ENCODE measurements at places on chromosomes 12 and 14.
A peak's percentile ranks its signal among the peaks of the same experiment; 100 is the strongest.

GRCh38 chr14:58663494-58664111, 25.8 kb downstream of the DACT1 start:
- DNase-seq: peak; percentile 82

- DNase-seq: no peak
Measured at GRCh38 chr12:71591601-71592000, 72.0 kb downstream of the ZFC3H1 start.

GRCh38 chr12:131613678-131614077, 97.2 kb upstream of the SFSWAP start:
- DNase-seq: no peak

- DNase-seq: no peak
Measured at GRCh38 chr14:52950410-52950897, 396 bp downstream of the FERMT2 start.

GRCh38 chr12:16159571-16159970, 117.9 kb downstream of the SLC15A5 start:
- DNase-seq: no peak

DNA sequence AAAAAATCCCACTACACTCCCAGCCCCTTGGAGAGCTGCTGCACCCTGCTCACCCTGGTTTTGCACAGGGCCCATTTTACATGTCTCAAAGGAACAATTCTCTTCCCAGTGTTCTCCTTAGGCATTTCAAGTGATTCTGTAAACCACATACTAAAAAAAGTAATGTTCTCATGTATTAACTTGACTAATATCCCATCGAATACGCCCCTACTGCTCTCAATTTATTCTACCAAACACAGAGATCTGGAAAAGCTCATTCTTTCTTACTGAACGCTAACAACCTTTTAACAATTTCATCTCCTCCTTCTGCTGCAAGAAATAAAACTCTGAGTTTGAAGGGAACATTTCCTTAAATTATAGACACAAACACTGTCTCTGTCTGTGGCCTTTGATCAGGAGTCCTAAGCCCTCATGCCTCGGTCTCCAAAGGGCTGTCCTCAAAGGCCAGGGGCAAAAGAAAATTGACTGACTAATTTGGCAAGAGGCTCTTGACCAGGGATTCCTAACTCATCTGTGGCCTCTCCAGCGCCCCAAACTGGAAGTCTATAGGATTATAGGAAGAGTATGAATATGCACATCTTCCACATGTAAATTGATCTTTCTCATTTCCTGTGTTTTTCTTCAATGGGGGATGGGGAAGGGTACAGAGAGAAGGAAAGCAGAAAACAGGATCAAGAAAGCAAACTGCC, 17.1 kb upstream of the TSPAN11 start:
- no peak for DNase-seq

GRCh38 chr12:4164188-4164558, 109.4 kb upstream of the CCND2 start:
- no peak for DNase-seq

DNA sequence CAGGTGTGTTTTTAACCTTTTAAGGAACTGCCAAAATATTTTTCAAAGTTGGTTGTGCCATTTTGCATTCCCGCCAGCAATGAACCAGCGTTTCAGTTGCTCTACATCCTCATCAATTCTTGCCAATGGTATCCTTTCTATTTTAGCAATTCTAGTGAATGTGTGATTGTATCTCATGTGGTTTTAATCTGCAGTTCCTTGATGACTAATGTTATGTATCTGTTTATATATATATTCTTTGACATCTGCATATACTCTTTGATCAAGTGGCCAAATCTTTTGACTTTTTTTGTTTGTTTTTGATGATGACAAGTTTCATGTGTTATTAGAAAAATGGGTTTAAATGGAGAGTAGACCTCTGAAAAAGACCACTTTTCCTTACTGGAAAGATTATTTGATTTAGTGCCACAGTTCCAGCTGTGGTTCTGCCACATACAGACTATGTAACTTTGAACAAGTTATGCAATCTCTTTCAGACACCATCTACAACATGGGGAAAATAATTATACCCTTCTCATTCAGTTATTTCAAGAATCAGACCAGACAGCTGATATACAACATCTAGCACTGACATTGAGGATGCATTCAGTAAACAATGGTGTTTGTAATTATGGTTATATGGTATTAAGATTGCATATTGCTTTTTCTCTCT, 146.3 kb upstream of the CNOT2 start:
- no peak for DNase-seq

DNA sequence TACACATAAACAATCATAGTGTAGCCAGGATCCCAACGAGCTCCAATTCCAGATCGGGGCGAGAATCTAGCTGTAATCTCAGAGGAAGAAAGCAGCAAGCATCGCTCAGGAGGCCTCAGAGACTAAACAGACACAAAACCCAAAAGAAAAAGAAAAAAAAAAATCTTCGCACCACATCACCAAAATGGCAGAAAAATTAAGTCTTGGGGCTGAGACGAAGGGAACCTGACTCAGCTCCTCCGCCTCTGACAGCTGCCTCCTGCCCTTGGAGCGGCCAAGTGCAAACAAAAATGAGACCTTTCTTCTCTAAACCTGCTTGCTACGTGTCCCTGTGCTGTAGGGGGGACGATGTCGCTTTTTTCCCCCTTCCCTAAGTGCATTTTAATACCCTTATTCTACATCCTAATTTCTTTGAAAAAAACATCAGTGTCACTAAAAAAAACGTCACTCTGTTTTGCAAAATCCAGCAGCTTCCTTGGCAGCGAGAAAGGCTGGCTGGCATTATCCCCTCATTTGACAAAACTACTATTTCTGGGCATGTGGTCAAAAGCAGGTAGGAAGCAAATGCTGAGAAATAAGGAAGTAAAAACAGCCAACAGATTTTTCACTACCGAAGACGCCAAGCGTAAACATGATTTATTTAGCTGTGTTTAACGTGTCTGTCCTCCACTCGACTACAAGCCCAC, 30.5 kb downstream of the BCL11B start:
- DNase-seq: no peak

DNA sequence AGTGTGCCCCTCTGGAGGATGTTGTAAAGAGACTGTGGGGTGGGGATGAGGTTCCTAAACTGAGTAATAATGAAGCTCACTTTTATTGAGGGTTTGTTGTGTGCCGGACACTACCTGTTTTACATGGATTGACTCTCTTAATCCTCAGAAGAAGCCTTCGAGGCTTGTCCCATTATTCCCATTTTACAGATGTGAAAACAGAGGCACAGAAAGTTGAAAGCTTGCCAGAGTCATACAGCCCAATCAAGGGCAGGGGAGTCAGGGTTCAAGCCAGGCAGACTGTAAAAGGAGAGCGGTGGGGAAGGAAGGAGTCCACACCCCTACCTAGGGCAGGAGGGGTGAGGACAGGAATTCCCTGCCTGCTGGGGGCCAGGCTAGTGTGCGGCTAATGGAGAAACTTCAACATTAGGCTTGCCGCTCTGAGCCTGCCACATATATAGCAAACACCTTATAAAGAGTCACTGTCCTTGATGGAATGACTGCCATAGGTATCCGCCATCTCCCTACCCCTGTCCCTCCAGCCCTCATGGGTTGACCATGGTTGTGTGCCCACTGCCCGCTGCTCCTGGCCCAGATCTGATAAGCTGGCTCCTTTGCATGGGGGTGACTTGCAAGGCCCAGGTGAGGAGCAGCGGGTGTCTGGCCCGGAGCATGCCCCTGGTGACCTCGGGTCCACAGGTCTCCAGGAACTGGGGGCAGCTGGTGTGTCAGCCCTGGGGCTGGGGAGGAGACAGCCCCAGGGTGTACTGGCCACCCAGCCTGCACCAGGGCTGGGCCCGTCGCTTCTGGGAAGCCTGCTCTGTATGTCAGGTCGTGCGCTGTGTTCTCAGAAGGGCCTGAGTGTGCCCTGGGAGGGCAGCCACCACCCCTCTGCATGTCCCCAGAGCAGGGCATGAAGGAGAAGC, 12.2 kb downstream of the ORAI1 start:
- DNase-seq: no peak

- DNase-seq: no peak
Measured at GRCh38 chr12:22893878-22894277, 268.9 kb downstream of the ETNK1 start.

DNA sequence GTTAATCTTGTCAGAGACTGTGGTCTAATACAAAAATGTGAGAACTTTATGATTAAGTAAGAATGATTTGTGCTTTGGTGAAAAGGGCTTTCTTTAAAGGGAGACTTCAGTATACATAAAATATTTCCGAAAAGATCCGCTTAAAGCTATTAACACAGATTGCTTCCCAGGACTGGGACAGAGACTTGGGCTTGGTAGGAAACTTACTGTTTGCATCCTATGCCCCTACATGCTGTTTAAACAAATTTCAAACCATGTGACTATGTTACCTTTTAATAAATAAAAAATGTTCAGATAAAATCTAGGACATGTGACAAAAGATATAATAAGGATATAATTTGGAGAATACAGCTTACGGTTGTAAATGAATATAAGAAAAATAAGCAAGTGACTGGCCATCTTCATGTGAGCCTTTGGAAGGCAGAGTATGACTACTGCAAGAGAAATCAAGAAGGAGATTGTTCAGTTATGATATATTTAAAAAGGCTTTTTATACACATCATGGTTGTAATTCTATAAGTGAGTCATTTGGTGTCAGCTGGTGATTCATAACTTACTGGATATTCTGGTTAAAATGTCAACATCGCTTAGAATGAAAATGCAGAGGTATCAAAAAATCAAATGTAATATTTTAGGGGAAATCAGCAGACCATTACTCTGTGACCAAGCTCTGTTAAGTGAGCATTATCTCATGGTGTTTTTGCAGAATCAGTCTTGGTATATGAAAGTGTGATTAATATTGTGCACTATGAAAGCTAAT, 234.7 kb upstream of the E2F7 start:
- DNase-seq: peak; percentile 43

- no peak for DNase-seq
Measured at GRCh38 chr12:129868575-129868974, 35.2 kb downstream of the TMEM132D start.

DNA sequence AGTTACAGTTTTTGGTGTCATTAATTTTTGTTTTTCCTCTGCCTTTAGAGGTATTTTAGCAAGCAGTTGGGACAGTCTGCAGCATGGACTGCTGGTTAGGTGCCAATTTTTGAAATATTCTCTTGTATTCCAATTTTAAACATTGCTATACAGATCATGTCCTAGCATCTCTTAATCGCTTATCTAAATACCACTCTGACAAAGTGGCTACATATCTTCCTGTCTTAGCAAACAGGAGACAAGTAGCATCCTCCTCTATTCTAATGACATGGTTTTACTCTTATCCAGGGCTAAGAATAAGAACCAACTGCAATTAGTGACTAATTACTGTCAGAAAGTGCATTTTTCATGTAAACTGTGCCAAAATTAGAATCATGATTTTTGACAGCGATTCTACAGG, 117.8 kb upstream of the ATP2B1 start:
- no peak for DNase-seq

- DNase-seq: no peak
Measured at GRCh38 chr14:99460793-99461192, 19.9 kb downstream of the SETD3 start.

DNA sequence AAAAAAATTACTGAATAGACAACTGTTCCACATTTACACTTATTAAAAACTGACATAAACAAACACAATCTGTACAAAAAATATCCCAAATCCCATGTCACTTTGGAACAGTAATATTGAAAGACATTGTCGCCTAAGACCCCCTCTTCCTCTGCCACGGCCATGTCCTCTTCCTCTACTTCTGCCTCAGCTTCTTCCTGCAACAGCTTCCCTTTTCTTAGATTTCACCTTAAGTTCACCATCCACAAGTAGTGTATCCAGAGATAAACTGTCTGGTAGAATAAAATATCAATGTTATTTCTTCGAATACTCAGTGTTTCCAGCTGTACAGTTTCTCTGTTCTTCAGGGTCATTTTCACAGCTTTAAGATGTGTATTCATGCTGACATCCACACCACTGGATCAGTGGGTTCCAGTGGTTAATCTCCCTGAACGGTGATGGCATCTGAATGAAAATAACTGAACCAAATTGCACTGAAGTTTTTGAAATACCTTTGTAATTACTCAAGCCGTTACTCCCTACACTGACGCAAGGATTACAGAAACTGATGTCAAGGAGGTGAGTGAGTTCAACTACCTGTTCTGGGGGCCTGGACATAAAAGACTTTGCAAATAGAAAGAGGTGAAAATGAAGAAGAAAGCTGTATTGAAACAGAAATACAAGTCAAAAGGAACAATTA, 208.5 kb downstream of the C12orf50 start:
- peak; percentile 40 for DNase-seq

DNA sequence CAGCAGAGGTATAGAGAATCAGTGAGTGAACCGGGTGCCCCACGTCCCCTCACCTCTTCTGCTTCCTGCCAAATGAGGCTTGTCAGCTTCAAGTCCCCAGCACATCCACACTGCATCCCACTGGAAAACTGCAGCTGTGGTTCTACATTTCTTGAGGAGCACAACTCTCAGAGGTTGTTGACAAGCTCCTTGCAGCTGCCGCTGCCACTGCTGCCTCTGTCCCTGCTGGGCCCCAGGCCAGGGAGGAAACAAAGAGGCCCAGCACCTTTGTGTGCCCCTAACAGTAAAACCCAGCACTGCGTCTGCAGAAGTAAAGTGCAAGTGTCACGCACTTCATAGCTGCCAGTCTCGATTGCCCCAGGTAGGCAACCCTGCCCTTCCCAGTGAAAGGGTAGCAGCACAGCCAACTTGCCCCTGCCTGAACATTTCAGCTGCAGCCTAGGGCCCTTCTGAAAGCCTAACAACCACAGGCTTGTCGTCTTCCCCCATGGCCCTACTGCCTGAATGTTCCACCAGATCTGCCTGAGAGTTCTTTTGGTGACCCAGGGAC, 1162.1 kb upstream of the USP15 start:
- no peak for DNase-seq

GRCh38 chr14:105939810-105940508, 413.6 kb downstream of the TMEM121 start:
- DNase-seq: no peak

- DNase-seq: no peak
Measured at GRCh38 chr12:16331998-16332397, 15.4 kb upstream of the MGST1 start.

All from skeletal muscle cell (primary cell).